ENCODE measurements at places on chromosomes 1 and 21. TPM values are rescaled to one million over a fixed set of nuclear protein-coding genes. Genes with fewer than 3 reads are reported as not detected.

Gene FGR
- total RNA-seq, result not detected

GRCh38 chr1:109254621-109255096 is 5.3 kb downstream of the CELSR2 start:
- DNase-seq, result peak; percentile 40

DNA sequence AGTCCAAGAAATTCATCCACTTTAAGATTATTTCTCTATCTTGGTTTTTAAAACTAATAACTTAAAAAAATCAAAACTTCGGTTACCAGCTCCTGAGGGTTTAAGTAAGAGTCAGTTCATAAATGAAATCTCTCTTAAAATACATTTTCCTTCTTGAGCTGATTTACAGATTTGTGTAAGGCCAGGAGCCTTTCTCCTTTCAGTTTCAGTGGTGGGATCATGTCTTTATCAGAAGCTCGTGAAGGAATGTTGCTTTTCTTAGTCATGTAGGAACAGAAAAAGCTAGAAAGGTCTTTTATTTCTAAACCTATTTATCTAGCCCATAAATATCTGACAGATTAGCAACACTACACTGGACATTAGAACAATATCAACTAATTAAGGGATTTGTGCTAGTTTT is 390.2 kb downstream of the GPATCH2 start:
- DNase-seq, result no peak

GRCh38 chr1:67855444-67855843 is 22.2 kb upstream of the GNG12 start:
- DNase-seq, result no peak

DNA sequence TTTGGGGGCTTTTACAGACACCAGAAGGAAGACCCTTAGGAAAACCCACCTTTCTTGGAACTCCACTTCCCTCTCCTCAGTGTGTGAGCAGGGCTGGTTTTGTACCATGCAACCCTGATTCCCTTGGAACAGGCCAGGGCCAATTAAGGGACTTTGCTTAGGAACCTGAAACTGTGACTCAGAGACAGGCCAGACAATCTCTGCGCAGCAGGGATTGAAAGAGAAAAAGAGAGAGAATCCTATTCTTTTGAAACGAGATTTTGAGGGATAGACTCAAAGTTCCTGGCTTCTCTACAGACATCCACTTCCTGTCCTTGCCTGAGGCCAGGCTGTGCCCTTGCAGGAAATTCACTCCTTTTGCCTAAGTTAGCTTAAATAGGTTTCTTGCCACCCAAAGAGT is 23.1 kb upstream of the C1orf198 start:
- no peak for DNase-seq

DNA sequence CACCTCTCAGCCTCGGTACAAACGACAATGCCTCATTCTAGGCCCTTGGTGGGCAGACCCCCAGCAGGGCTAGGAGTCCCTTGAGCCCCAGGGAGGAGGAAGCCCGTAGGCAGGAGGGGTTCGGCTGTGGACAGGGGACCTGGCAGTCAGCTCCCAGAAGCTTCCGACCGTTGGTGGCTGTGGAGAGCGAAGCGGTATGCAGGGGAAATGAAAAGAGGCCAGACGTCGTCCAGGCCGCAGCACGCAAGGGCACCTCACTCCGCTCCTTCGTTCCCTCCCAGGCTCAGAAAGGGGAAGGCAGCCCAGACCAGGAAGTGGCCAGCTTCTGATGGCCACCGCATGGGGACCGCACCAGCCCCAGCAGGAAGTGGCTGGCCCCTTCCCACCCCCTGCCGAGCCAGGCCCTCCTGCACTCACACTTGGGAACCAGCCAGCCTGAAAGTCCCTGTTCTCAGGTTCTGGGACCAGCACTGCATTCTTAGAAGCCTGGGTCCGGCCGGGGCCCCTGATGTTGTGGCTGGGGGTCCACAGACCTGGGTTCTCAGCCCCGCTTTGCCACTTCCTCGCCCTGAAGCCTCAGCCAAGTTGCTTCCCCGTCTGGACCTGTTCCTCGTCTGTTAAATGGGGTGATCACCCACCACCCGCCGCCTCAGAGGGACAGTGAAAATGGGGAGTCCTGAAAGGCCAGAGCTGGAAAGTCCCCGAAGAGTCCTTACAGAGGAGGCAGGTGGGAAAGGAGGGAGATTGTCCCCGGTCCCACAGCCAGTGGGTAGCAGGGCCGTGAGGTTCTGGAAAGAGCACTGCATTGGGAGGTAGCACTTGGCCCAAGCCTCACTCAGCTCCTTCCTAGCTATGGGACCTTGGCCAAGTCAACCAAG is 104.0 kb upstream of the RUNX3 start:
- peak; percentile 87 for DNase-seq

DNA sequence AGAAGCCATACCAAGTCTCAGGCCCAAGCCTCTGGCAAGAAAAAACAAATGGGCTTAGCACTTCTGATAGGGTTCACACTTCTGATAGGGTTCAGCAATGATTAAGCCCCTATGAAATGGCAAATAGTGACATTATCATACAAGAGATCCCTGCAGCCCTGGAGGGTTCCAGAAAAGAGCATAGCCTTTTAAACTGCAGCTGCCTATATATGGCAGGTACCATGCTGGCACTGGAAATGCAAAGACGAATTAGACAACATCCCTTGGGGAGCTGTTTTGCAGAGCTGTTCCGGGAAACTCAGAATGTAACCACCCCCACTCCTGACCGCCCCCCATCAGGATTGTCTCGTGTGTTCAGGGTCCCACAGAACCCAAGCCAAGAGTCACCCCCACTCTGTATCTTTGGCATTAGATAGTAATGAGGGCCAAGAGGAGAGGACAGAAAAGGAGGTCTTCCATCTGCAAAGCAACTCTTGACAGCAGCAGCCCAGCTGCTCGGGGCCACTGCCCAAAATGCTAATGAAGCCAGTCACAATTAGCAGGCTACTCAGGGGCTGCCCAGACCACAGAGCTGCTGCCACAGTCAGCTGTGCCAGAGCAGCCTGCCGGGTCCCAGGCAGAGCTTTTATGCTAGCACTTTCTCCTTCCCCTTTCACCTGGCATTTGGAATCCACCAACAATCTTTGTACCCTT is 50.9 kb downstream of the ITPKB start:
- DNase-seq, result no peak

Gene PRAMEF6
- total RNA-seq, result not detected

Gene NOTCH2NLA
- 50.5 TPM for total RNA-seq

Gene GJA9
- total RNA-seq, result not detected

All from Daoy (cell line).